Vagina (tissue), 2 donors: ENCODE measurements at places on chromosomes 1 and 21.

GRCh38 chr1:38829368-38829767, 30.2 kb downstream of the RRAGC start:
- no peak for DNase-seq

- no peak for DNase-seq
Measured at GRCh38 chr1:24830680-24831272, 85.5 kb downstream of the CLIC4 start.

DNA sequence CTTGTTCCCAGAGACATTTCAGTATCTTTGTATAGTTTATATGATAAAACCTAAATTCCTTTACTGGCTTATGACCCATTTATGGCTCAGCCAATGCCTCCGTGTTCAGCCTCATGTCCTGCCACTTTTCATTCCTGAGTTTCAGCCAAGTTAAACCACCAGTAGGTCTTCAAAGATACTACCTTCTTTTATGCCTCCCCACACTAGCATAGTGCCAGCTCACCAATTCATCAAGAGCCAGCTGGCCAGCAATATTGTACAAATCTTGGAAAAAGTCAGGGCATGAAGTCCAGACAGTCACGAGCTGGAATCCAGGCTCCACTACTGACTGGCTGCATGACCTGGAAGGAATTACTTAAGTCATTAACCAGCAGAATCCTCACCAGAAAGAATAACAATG, 446.0 kb downstream of the GPATCH2 start:
- DNase-seq = no peak

GRCh38 chr1:25431955-25432719, 1.4 kb downstream of the MACO1 start:
- DNase-seq = no peak
